ENCODE measurements at places on chromosomes 2 and 18.

DNA sequence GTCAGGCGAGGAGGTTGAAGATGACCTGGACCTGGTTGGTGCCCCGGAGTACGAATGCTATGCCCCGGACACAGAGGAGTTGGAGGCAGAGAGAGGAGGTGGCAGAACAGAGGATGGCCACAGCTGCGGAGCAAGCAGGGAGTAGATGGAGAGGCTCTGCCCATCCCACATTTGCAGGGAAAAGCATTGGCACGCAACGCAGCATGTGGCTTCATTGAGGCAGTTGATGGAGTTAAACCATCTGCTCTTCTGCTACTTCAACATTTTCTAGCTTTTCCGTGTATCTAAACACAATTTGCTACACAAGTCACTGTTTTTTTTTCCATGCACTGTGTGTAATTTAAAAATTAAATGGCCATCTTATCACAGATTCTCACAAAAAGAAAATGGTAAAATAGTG, 11.8 kb downstream of the RBFA start:
- DNase-seq: no peak

DNA sequence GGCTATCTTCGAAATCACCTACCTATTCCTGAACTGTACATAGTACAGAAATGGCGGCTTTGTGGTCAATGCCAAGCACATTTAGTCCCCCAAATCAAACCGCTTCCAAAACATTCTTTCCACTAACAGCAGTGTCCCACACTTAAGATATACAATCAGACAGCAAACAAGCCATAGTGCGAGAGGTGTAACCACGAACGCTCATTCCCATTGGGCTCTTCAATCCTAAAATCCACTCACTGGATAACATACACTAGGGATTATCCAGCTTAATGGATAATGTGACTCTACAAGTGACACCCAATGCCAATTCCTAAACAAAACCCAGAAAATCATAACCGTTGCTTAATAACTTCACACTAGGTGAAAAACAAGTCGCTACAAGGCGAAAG, 2.0 kb downstream of the XPO1 start:
- no peak for DNase-seq

- DNase-seq: peak; percentile 14
Observed at GRCh38 chr2:38835015-38835601, 40.6 kb downstream of the DHX57 start.

- DNase-seq: no peak
Observed at GRCh38 chr18:11179959-11180519, 30.7 kb upstream of the PIEZO2 start.

GRCh38 chr18:574865-575645, 5.1 kb upstream of the CETN1 start:
- no peak for DNase-seq

GRCh38 chr2:135620198-135620597, 88.9 kb downstream of the R3HDM1 start:
- DNase-seq: no peak

DNA sequence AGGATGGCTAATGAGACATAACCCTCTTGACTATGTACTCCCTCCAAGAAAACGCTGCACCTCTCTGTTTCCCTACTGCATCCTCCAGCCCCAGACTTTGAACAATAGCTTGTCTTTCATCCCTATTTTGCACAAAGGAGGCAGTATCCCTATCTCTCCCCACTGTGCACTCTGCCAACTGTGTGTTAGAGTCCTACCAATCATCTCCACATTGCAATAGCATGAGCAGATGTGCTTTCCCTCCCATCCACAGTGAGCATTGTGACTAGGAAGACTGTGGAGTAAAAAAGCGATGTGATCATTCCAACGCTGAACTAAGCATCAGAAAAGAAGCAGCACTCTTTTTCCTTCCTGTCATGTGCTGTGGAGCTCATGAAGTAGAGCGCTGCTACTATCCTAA, 206.3 kb upstream of the GULP1 start:
- no peak for DNase-seq

DNA sequence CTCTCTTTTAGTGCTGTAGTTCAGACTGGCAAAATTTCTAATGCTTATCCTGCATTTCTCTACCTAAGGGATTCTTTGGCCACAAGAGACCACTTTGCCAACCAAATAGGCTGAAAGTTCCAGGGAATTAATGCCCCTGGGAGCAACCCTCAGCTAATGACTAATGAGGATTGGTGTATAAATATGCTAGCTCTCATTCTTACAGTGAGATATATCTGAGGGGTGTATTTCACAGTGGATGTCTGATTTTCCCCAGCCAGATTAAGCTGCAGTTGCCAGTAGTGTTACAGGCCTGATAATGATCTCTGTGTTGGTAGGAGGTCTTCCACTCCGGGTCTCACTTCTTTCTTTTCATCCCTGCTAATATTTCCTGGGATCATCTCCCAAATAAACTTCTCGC, 90.4 kb downstream of the GULP1 start:
- DNase-seq: no peak

DNA sequence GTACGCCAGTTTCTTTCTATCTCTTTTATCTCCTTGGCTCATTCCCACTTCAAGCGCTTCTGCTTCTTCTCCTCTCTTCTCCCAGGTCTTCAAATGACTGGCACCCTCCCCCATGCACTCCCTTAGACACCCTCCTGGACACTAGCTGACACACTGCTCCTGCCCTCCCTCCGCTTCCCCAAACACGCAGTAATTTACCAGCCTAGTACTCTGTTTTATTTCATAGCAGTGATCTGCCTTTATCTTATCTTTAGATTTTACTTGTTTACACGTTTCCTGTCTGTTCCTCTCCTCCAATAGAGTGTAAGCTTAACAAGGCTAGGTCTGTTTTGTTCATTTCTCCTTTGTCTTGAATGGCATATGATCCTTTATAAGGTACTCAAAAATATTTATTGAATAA, 93.9 kb downstream of the SCN3A start:
- no peak for DNase-seq

DNA sequence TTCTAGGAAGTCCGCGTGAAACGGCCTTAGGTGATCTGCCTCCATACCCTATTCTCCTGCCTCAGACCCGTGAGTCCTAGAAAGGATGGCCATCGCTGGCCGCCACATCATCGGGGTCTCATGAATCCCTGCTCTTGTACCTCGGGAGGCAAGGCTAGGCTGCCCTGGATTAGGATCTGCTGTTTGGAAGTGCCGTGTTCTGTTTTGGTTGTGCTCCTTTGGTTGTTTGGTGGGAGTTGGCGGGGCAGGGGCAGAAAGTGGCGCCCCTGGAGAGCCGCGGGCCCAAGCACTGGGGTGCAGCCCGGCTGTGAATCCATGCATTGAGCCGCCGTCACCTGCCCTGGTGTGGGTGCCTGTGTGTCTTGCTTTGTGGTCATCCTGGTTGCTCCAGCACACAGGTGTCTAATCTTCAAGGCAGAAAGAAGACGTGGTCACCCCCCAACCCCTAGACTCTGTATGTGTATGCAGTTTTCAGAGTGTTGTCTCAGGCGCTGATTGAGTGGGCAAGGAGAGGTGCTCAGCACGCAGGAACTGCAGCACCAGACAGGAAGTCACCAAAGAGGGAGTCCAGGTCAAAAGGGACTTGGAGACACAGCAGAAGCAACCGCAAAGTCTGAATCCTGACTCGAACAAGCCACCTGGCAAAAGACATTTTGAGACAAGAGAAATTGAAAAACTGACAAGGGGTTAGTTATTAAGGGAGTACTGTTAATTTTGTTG, 80.0 kb upstream of the LDLRAD4 start:
- no peak for DNase-seq

DNA sequence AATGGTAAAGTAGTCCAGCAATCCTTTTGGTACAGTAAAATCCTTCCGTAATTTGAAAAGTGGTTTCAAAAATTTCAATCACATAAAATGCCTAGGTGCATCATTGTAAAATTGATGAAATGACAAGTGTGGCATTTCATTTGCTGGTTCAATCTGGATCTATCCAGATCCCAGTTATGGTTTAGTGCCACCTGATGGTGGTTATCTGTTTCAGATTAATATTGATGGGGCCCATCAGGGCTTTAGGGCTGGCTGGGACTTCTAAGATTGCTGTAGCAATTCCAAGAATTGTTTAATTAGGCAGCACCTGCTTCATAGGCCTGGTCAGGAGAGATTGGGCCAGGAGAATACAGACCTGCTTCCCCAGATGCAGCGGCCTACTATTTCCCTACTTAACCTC, 55.5 kb upstream of the PIK3C3 start:
- no peak for DNase-seq

DNA sequence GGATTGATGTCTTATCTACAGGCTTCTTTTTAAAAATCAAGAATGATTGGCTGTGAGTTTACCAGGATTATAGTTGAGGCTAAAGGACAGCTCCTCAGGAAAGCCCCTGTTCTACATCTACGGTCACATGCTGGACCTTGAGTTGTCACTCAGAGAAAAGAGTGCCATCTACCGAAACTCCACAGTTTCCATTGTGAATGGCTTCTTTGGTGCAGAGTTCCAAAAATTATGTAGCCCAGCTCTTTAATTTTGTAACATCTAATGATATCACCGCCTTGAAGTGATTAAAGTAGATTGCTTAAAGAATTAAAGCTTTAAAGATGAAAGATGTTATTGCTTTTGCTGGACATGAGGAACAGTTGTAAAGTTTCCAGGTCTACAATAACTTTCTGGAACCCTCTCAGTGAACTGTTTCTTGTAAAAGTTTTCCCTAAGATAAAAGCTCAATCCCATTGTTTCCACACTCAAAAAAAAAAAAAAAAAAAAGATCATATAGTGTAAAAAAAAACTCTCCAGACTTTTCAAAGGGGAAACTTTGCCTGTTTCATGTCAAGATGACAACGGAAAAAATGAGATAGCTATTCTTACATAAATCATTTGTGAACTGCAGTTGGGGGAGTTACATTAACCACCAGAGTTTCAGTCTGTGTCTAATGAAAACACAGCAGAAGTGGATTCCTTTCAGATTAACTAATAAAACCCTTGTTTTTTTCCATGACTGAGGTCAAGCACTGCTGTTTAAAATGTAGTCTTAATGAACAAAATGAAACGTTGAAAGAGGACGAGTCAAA, 4.3 kb downstream of the COL3A1 start:
- peak; percentile 30 for DNase-seq

DNA sequence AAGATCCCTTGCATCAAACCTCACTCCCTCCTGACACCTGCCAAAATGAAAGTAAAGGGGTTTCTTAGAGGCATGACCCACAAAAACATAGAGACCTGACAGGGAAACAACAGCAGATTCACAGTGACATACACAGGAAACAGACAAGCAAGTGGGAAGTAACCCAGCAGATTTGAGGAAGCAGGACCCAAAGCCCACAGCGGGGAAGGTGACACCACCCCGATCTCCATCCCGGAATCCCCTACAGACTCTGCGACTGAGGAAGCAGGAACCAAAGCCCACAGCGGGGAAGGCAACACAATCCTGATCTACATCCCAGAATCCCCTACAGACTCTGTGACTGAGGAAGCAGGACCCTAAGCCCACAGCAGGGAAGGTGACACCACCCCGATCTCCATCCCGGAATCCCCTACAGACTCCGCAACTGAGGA, 21.6 kb downstream of the CIB4 start:
- DNase-seq: no peak

GRCh38 chr18:68445668-68446426, 269.1 kb downstream of the TMX3 start:
- DNase-seq: no peak

- DNase-seq: no peak
Observed at GRCh38 chr2:11500702-11501303, 33.0 kb upstream of the GREB1 start.
